ENCODE measurements at places on chromosomes 13 and 19.

DNA sequence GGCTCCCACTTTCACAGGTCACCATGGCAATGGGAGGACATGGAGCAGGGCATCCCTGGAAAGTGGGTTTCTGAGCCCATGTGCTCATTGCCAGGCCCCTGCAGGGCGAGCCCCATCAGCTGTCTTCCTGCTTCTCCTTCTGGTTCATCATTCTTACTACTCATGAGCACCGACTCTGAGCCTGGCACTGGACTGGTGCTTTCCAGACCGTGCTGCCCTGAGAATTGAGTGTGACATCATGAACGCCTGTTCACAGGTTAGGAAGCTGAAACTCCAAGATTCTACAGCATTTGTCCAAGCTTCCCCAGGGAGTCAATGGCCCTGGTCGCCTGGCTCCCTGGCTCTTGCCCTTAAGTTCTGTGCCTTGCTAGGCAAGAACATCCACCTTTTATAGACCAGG lies 210.4 kb upstream of the ZNF536 start:
- DNase-seq: no peak

- DNase-seq: no peak
These were observed 52.6 kb downstream of the ALOX5AP start for GRCh38 chr13:30787738-30788525.

DNA sequence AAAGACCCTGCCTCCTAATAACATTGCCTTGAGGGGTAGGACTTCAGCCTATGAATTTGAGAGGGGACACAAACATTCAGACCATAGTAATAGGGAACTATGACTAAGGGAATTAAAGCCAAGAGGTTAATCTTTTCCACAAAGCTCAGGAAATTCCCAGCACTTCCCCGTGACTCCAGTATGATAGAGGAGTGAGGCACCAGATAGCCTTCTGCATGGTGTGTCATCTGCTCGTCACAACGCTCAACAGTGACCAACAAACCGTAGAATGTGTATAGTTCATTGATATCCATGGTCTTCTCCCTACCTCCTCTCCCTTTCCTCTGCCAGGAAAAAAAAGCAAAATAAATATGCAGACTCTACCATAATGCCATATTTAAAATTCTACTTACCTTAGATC lies 64.4 kb downstream of the B3GLCT start:
- no peak for DNase-seq

DNA sequence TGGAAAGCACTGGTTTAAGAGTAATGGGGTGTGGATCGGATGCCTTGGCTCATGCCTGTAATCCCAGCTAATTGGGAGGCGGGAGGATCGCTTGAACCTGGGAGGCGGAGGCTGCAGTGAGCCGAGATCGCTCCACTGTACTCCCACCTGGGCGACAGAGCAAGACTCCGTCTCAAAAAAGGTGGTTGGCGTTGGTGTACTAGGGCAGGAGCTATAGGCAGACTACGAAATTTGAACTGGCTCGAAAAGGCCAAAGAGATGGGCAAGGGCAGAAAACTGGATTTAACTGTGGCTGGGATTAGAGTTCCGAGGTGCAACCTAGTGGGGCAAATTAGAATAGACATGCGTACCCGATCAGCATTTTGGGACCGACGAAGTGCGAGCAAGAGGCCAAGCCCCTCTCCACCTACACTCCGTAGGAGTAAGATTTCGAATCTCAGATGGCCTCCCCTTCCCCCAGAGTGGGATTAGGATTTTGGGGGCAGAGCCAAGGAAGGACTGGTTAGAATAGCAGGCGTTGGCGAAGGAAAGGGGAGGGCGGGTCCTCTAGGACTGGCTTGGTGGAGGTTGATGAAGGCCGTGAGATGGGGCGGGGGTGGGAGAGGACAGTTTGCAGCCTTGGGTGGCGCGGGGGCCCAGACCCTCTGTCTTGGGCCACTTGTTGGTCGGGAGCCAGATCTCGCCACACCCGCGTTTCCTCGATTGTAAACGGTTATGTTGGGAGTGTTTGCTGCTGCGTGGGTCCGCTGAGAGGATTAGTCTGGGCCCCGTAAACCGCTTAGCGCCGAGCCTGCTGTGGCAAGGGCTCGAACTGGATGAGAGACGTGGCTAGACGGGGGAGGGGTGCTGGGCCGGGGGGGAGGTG lies 2.0 kb upstream of the INAFM1 start:
- peak; percentile 66 for DNase-seq

DNA sequence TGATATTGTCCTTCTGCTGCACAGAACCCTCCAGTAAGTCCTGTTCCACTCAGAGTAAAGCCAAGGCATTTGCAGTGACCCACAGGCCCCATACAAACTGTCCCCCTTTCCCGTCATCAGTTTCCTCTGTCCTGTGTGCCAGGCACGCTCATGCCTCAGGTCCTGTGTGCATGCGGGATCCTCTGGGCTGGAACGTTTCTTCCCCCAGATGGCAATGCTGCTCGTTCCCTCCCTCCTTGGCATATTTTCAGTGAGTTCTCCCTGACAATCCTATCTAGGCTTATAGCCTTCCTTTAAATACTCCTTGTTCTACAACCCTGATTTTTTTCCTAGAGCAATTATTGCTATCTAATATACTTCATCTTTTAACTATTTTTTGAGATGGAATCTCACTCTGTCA lies 5.7 kb downstream of the OPA3 start:
- DNase-seq: no peak

GRCh38 chr13:44576351-44577235 lies 463 bp upstream of the TSC22D1 start:
- DNase-seq: no peak

GRCh38 chr19:48484247-48484893 lies 15.2 kb downstream of the CYTH2 start:
- DNase-seq: no peak

DNA sequence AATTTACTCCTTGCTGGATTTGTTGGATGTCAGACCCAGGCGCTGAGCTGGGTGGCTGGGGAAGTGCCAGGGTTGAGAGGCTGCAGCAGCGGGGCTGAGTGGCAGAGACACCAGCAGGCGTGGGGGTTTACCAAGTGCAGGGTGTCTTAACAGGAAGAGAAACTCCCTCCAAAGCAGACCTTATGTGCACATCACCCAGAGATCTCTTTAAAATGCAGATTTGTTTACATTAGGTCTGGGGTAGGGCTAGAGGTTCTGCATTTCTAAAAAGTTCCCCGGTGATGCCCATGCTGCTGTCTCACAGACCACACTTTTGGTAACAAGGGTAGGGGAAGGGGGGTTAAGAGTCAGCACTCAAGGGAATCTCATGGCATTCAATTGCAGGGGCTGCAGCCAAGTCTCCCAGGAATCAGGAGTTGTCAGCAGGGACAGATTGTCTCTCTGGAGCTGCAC lies 80.7 kb upstream of the OLFM4 start:
- no peak for DNase-seq

- no peak for DNase-seq
These were observed 96.5 kb downstream of the UGGT2 start for GRCh38 chr13:95956589-95957148.

- DNase-seq: peak; percentile 39
These were observed 3.7 kb upstream of the ZNF554 start for GRCh38 chr19:2815923-2816322.

DNA sequence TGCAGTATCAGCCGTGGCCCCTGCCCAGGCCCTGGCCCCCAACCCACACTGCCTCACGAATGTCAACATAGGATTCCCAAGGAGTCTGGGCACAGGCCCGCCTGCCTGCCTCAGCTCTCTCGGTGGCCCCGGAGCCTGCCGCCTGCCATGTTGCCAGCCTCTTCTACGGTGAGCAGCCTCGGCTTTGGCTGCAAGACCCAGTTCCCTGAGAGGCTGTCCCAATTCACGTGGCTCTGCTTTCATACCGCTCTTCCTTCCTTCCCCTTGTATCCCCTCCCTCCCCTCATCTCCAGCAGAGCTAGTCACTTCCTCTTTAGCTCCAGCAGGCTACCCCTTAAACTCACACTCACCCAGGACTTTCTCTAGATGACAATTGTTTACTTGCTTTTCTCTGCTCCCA lies 42.7 kb downstream of the SERP2 start:
- no peak for DNase-seq

GRCh38 chr13:67619351-67619994 lies 389.3 kb upstream of the PCDH9 start:
- DNase-seq: no peak

DNA sequence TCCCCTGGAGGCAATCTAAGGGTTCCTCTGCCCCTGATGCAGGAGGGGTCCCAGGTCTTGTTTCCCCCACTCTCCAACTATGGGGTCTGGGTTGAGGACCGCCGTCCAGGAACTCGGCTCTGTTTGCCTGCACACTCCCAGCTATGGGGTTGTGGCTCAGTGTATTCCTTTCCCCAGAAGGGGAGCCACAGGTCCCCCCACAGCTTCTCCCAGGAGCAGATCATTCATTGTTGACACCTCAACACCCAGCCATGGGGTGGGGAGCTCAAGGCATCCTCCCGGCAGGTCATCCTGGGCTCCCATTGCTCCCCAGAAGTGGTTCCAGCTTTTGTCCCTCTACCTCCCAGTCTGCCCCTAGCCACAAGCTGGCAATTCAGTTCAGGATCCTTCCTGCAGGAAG lies 975 bp downstream of the ZNF358 start:
- DNase-seq: peak; percentile 44

DNA sequence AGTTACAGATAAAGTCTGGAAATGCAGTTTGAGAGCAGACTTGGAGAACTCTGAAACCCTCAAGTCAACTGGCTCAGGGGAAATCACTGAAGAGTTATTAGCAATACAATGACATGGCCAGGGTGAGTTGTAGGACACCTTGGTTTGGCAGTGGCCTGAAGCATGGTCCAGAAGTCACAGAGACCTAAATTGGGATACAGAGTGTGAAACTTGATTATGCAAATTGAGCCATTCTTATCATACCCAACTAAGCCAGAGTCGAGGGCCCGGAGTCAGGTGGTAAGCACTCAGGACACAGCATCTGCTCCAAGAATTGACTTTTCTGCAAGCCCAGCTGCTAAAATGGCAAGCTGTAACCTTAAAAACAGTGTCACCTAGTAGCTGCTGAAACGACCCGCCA lies 224.5 kb downstream of the DCLK1 start:
- DNase-seq: no peak

- no peak for DNase-seq
These were observed 172.4 kb downstream of the SLC7A1 start for GRCh38 chr13:29423050-29423449.

DNA sequence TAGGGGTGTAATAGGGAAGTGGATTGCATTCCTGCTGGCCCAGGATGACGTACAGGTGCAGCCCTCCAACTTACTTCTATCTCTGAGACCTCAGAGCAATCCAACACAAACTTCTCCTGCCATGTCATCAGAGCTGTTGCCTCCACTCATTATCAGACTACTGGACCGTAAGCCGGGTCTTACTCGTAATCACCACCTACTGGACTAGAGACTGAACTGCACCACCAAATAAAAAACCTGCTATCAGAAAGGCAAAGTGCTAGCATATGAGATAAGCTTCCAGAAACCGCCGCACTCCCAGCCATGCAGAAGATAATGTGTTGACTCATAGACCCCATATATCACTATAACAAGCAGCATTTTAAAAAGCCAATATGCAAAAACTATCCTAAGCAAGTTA lies 102.0 kb downstream of the SLITRK1 start:
- DNase-seq: no peak

DNA sequence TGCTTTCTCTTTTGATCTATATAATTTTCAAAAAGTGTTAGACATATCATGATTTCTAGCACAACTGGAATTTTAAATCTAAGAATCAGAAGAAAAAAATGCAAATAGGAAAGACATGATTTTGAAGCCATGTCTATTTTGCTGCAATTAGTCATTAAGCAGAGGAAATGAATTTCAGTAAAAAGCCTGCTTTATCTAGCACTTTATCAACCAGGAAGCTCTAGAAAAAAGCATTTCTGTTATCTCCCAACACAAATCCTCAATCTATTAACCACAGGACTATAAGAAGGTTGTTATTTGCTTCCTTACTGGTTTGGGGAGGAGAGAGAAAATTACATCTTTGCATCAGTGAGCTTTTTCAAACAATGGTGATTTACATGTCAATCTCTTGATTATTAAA lies 716.7 kb downstream of the DIAPH3 start:
- no peak for DNase-seq

DNA sequence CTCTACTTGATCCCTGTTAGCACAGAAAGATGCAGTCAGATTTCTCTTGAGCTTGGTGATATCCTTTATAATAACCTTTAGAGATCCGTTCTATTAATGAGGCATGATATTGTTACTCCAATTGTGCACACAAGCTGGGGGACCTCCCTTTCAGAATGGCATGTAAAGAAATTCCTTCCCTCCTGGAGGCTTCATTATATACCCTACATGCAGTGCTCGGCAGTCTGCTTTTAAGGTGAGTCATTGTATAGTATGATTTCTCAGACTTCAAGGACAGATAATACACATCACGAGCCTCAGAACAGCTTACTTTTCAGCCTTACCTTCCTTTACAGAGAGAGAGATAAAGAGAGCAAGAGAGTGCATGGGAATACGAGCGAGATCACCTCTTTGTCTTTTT lies 261.3 kb downstream of the ATP8A2 start:
- DNase-seq: no peak

- DNase-seq: no peak
These were observed 4.7 kb downstream of the ZNF543 start for GRCh38 chr19:57324992-57325391.

DNA sequence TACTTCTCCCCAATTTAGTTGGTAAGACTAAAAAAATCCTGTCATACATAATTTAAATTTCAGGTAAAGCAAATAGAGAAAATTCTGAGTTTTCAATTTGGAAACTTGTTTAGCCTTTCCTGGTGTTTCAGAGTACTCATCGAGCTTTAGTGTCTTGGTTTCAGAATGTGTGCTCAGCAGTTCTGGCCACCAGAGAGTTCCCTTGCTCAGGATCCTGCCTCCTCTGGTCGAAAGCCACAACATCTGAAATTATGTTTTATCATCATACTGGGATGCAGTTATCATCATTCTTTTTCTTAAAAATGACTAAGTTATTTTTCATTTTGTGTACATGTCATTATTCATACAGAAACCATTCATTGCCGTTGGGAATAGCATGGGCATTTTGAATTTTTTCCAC lies 263.2 kb upstream of the SPRY2 start:
- DNase-seq: no peak

GRCh38 chr19:5345895-5346386 lies 5.3 kb upstream of the PTPRS start:
- no peak for DNase-seq

DNA sequence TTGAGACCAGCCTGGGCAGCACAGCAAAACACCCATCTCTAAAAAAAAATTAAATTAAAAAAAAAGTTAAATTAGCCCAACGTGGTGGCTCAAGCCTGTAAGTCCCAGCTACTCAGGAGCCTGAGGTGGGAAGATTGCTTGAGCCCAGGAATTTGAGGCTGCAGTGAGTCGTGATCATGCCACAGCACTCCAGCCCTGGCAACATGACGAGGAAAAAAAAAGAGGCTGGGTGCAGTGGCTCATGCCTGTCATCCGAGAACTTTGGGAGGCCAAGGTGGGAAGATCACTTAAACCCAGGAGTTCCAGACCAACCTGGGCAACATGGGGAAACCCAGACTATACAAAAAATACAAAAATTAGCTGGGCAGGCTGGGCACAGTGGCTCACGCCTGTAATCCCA lies 2.2 kb upstream of the TMEM161A start:
- DNase-seq: no peak

- no peak for DNase-seq
These were observed 788.2 kb downstream of the SLITRK5 start for GRCh38 chr13:88459331-88459730.

Measured in frontal cortex (tissue), 4 donors.